ENCODE measurements at places on chromosomes 3 and 15. TPM values are rescaled to one million over a fixed set of nuclear protein-coding genes. Genes with fewer than 3 reads are reported as not detected.

RGMA gene
- total RNA-seq: 34.2 TPM

GHSR gene
- not detected for total RNA-seq

SACM1L gene
- total RNA-seq: 97.8 TPM

SPATA12 gene
- 0.10 TPM for total RNA-seq

GP5 gene
- total RNA-seq: 0.12 TPM

LRRC49 gene
- 13.3 TPM for total RNA-seq

LMAN1L gene
- total RNA-seq: not detected

Measured in GM23338 (cell line).